Glutamatergic neuron (in vitro differentiated cells): ENCODE measurements at places on chromosomes 11 and 22.

- no peak for DNase-seq
These were observed 13.2 kb upstream of the MPZL2 start for GRCh38 chr11:118277312-118277711.

GRCh38 chr11:1557904-1558774 is 13.9 kb downstream of the DUSP8 start:
- DNase-seq, result peak; percentile 19

GRCh38 chr11:10320736-10321465 is 16.0 kb downstream of the ADM start:
- DNase-seq, result no peak

DNA sequence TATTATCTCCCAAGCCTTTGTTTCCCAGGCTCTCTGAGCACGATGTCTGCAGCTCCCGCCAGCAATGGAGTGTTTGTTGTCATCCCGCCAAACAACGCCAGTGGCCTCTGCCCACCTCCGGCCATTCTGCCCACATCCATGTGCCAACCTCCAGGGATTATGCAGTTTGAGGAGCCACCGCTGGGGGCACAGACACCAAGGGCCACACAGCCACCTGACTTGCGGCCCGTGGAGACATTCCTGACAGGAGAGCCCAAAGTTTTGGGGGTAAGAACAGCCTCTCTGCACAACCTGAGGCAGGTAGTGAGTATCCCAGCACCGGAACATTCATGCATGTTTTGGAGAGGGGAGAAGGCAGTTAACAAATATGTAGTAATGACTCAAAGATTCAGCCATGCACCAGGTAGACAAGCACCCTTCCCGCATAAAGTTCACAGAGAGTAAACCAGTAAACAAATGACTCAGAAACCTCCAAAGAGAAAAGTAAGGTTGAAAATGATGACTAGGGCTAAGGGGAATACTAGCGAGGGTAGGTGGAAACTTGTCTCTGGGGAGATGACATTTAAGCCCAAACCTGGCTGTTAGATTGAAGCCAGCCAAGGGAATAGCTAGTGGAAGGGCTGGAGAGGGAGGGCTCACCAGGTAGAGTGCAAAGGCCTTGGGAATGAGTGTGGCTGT is 7.2 kb downstream of the MS4A15 start:
- no peak for DNase-seq

GRCh38 chr11:31620434-31620833 is 110.9 kb downstream of the ELP4 start:
- DNase-seq, result no peak

GRCh38 chr11:73859671-73860070 is 17.0 kb downstream of the COA4 start:
- DNase-seq, result no peak

DNA sequence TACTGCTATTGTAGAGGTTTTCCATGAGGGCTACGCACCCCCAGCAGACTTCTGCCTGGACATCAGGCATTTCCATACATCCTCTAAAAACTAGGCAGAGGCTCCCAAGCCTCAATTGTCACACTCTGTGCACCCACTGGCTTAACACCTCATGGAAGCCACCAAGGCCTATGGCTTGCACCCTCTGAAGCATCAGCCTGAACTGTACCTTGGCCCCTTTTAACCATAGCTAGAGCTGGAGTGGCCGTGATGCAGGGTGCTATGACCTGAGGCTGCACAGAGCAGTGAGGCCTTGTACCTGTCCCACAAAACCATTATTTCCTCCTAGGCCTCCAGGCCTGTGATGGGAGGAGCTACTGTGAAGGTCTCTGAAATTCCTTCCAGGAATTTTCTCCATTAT is 33.9 kb downstream of the AAMDC start:
- no peak for DNase-seq
